ENCODE measurements at places on chromosomes 7 and 10.

GRCh38 chr10:5095687-5096086, 1.5 kb downstream of the AKR1C3 start:
- DNase-seq: no peak

DNA sequence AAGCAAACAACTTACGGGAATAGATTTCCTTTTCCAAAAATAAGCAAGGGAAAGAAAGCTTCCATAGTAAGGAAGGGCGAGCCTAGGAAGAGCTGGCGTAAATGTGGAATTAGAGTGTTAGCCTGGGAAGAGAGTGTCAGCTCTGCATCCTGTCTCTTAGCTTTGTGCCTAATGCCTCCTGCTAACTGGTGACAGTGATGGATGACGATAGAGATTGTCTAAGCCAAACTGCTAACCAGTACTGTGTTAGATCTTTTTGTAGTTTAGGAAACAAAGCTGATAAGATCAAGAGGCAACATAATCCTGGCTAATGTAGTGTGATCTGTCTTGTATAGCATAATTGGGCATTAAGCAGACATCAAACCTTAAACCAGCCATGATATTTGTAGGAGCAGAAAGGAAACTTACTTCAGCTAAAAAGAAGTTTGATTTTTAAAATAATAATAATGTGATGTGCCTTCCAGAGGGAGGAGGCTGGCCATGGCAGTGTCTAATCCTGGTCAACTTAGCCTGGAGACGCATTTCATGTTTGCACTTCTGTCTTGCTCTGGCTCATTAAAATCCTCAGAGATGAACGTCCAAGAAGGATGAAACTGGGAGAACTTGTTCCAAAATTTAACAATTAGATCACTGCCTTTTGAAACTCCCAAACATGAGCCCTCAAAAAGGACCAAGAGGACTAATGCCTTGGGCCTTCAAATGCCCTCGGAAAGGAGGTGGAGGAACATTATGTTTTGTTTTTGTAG, 85.1 kb downstream of the FAM204A start:
- DNase-seq: no peak

GRCh38 chr7:136588216-136588615, 280.2 kb upstream of the CHRM2 start:
- no peak for DNase-seq

- no peak for DNase-seq
Measured at GRCh38 chr10:86263907-86264306, 102.7 kb downstream of the GRID1 start.

DNA sequence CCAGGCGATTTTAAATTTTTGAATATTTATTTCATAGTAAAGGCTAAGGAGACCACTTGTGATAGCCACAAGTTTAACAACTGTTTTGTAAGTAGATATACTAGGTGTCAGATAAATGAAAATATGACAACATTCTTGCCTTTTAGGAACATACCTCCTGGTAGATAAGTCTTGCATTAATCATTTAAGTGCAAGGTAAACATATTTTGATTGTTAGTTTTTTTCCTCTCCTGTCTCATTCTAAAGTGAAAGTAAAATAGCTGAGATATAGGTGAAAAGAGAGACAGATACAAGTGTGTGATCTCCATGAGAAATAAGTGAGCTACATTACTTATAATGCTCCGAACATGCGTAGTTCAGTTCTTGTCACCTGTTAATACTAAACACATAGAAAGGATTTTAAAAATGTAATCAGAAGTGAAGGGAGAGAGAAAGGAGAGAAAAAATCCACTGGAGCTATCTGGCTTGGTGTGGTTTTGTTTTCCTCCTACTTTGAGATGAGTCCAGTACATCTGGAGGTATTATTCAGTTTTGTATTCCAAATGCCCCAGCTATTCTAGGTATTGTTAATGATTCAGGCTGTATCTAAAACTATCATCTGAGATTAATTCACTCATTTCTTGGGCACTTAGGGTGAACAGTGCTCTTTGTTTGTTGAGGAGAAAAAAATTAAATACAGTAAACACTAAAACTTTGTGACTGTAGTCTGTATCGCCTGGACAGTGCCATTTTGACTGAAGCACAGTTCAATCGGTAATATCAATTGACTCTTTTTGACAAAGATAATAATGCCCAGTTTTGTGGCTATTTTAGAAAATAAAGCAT, 21.2 kb downstream of the GLCCI1 start:
- no peak for DNase-seq

DNA sequence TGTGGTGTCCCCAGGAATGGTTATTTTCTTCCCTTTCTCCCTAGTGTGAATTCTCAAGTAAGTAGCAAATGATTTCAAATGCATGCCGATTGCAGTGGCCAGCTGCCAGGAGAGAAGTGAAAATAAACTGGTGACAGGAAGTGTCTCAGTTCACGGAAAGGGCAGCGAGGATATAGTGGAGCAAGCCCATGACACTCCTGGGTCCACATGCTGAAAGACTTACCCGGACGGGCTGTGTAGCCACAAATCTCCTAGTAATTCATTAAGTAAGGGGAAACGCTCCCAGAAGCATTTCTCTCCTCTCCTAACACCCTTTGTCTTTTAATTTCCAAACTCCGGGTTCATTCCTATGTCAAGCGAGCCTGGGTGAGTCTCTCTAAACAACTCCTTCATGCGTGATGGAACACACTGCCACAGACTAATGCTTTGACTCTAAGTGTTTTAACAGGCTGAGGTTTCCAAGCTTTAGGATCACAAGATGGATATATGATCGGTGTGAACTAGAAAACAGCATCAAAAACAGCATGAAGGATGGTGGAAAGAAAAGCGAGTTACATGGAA, 125.6 kb downstream of the CYP26A1 start:
- no peak for DNase-seq

DNA sequence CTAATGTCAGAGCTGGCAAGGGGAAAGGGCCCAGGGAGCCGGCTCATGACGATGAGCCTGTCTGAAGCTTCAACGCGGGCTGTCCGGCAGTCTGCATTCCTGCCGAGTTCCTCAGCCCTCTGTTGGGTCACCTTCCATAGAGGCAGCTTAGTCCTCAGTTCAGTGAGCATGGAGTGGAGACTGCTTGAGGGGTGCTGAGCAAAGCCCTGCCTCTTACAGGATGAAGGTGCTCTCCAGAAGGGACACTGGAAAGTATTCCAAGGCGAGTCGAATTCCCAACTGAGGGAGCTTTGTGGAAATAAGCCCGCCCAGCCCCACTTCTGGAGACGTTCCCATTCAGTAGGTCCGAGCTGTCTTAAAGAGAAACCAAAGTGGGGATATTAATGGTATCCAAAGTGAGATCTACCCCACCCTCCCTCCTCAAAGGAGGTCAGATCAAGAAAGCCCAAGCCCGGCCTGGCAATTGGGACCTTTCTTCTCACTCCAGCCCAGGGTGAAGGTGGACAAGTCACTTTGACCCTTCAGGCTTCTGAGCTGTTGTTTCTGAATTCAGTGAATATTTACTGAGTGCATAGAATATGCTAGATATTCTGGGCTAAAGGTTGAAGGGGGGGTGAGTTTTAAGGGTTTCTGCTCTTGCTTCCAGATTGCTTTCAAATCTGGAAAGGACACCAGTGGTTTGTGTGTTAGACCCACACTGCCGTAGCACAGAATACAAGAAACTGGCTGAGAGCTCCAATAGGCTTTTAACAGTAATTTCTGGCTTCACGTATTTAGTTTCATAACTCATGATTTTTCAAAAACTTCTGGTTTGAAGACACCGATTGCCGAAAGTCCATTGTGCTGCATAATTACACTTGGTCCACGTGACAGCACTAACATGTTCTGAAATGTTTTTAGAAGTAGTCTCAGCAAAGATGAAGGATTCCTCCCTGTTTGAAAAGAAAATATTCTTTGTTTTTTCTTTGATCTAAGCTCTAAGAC, 3.5 kb downstream of the EGFR start:
- no peak for DNase-seq

- no peak for DNase-seq
Measured at GRCh38 chr10:60905580-60905979, 38.4 kb downstream of the RHOBTB1 start.

- DNase-seq: peak; percentile 38
Measured at GRCh38 chr10:69043931-69044531, 43.9 kb upstream of the SRGN start.

- no peak for DNase-seq
Measured at GRCh38 chr7:84100866-84101265, 93.7 kb downstream of the SEMA3A start.

DNA sequence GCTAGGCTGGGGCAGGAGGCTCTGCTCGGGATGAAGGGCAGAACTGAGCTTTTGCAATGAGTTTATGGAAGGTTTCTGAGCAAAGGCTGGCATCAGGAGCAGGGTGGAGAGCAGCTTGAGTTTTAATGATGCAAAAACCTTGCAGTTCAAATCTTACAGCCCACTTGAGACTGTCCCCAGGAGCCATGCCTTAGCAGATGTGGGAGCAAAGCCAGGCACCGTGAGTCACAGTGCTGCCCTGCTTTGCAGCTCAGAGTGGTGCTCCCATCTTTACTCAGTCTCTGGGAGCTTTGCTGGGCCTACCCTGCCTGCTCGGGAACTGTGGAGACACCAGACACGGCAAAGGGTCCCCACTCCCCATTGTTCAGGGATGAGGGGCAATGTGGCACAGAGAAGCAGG, 122.4 kb upstream of the NPS start:
- DNase-seq: no peak

- DNase-seq: no peak
Measured at GRCh38 chr10:2020836-2021235, 283.5 kb upstream of the ADARB2 start.

DNA sequence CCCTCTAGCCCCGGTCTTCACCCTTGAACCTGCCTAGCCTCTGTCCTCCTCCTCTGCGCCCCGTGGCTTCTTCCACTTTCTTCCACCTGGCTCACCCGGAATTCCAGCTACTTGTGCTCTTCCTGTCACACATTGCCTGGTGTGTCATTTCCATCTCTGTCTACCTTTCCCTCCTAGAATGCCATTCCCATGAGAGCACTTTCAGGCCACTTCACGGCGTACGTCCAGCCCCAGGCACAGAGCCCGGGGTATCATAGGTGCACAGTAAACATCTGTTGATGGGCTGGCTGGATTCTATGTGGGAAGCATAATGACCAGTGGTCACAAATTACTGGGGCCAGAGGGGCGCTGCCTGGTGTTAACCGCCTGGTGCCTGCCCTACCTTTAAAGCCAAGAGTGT, 161.3 kb downstream of the CUX1 start:
- no peak for DNase-seq

DNA sequence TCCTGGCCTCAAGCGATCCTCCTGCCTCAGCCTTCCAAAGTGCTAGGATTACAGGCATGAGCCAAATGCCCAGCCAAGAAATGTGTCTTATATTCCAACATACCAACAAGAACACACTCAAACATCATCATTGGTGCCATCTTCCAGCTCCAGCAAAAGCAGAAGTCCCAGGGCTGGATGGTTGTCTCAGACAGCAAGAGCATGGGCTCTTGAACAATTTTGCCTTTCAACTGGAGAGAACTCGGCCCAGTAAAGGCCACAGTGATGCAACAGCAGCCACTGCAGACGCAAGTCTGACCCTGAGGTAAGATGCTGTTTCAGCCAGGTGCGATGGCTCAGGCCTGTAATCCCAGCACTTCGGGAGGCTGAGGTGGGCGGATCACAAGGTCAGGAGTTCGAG, 52.8 kb upstream of the NFE2L3 start:
- DNase-seq: no peak

GRCh38 chr7:158315881-158316280, 271.7 kb downstream of the PTPRN2 start:
- no peak for DNase-seq

- DNase-seq: no peak
Measured at GRCh38 chr10:74238516-74238915, 87.5 kb downstream of the ADK start.

DNA sequence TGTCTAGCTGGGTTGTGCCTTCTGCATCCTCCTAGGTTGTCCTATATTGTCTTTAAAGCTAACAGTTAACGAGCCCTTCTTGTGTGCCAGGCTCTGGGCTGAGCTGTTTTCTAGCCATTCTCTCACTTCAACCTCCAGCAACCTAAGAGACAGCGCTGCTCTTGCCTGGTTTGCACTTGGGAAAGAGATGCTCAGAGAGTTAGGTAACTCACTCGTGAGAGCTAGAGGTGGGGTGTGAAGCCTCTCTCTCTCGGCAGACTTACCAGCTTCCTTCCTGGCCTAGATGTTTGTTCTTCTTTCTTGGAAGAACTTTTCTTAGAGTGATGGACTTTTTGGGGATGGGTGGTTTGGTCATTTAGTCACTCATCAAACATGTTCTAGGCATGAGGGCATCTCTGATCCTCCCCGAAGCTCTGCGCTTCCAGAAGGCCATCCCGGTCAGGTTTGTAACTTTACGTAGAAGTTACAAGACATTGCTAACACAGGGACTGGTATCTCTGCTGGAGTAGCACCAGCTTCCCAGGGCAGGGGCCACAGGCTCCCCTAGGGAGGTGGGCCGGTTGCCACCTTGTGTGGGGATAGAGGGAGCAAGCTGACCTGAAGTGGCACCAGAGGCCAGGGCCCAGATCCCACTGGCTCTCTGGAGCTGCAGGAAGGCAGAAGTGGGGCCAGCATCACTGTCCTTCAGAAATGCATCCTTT, 14.3 kb downstream of the TSPAN15 start:
- no peak for DNase-seq

DNA sequence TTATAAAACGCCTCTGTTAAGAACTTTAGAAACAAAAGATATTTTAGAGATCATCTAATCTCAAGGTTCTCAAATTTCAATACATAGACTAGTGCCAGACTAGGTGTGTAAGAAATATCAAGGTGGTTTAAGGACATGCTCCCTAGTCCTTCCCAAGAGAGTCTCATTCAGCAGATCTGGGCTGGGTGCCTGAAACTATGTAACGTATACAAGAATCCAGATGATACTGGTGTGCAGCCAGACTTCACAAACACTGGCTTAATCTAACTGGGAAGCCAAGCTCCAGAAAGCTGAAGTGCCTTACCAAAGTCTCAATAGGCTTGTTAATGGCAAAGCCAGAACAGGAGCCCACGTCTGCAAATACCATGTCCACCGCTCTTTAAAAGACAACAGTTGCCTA, 105.0 kb upstream of the AMPH start:
- DNase-seq: no peak

DNA sequence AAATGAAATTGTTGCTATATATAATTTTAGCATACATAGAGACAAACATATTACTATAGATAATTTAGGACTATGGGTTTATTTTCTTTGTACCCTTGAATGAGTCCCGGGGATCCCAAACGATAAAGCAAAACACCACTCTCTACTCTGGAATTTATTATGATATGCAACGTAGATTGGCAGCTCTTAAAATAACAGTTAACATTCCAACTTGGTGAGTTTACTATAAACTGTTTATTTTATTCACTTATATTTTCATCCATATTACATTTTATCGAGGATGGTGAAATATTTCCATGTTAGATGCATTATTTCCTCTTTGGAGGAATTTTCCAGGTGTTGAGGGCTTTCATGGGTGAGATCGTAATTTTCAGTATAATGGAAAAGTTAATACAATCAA, 138.7 kb upstream of the DGKB start:
- DNase-seq: no peak

- no peak for DNase-seq
Measured at GRCh38 chr7:77266291-77266794, 66.7 kb upstream of the FGL2 start.
